ENCODE measurements at places on chromosomes 4 and X. TPM values are rescaled to one million over a fixed set of nuclear protein-coding genes. Genes with fewer than 3 reads are reported as not detected.

GAGE13 gene
- total RNA-seq, result not detected

PAGE4 gene
- total RNA-seq, result not detected

GYG2 gene
- 4.2 TPM for total RNA-seq

PDE6B gene
- total RNA-seq, result not detected

FBXO8 gene
- total RNA-seq, result 10.6 TPM

SH3TC1 gene
- total RNA-seq, result 8.6 TPM

S100P gene
- total RNA-seq, result 61.9 TPM

TMSB15C gene
- 0.31 TPM for total RNA-seq

WDR17 gene
- 1.8 TPM for total RNA-seq

AMTN gene
- not detected for total RNA-seq

L1CAM gene
- 21.2 TPM for total RNA-seq

SYNPO2 gene
- 1.7 TPM for total RNA-seq

DIPK2B gene
- not detected for total RNA-seq

PHKA1 gene
- 22.0 TPM for total RNA-seq

CNGA1 gene
- total RNA-seq, result not detected

NRK gene
- total RNA-seq, result not detected

FAM236D gene
- not detected for total RNA-seq

LCORL gene
- 4.9 TPM for total RNA-seq

NPY1R gene
- 0.03 TPM for total RNA-seq

CT55 gene
- total RNA-seq, result not detected

LDOC1 gene
- total RNA-seq, result 104 TPM

VAMP7 gene
- total RNA-seq, result 37.8 TPM

TEX13C gene
- total RNA-seq, result 0.01 TPM

GAGE12F gene
- total RNA-seq, result not detected

MAGED4 gene
- 7.2 TPM for total RNA-seq

C4orf51 gene
- not detected for total RNA-seq

IL2 gene
- not detected for total RNA-seq

FGF5 gene
- 1.0 TPM for total RNA-seq

HSFX3 gene
- total RNA-seq, result not detected

CACNA1F gene
- not detected for total RNA-seq

CLTRN gene
- 0.90 TPM for total RNA-seq

ADRA2C gene
- 10.2 TPM for total RNA-seq

CCDC160 gene
- 0.14 TPM for total RNA-seq

FAM47E gene
- not detected for total RNA-seq

ITGB1BP2 gene
- total RNA-seq, result 0.81 TPM

BMP3 gene
- not detected for total RNA-seq

APLN gene
- total RNA-seq, result 0.88 TPM

CHIC1 gene
- 4.9 TPM for total RNA-seq

SNCA gene
- 0.05 TPM for total RNA-seq

BTK gene
- total RNA-seq, result 0.17 TPM

MAGEC2 gene
- not detected for total RNA-seq

PRDM5 gene
- total RNA-seq, result 4.5 TPM

PAQR3 gene
- 7.9 TPM for total RNA-seq

EREG gene
- total RNA-seq, result 50.5 TPM

MAPK10 gene
- total RNA-seq, result 0.45 TPM

BTC gene
- 0.76 TPM for total RNA-seq

CFP gene
- 0.55 TPM for total RNA-seq

NLGN4X gene
- 0.07 TPM for total RNA-seq

GAB3 gene
- total RNA-seq, result 0.76 TPM

SOD3 gene
- total RNA-seq, result not detected

RGS12 gene
- total RNA-seq, result 7.9 TPM

ARMCX4 gene
- 0.44 TPM for total RNA-seq

LRBA gene
- 7.7 TPM for total RNA-seq

NCAPG gene
- total RNA-seq, result 26.3 TPM

NXF2 gene
- not detected for total RNA-seq

ACE2 gene
- not detected for total RNA-seq

ASMT gene
- total RNA-seq, result not detected

PRRG3 gene
- not detected for total RNA-seq

RAB40AL gene
- total RNA-seq, result 0.13 TPM

Measured in A549 treated with DMSO at 1 μM for 4 hours (cell line).